ENCODE measurements at places on chromosomes 6 and 20.

DNA sequence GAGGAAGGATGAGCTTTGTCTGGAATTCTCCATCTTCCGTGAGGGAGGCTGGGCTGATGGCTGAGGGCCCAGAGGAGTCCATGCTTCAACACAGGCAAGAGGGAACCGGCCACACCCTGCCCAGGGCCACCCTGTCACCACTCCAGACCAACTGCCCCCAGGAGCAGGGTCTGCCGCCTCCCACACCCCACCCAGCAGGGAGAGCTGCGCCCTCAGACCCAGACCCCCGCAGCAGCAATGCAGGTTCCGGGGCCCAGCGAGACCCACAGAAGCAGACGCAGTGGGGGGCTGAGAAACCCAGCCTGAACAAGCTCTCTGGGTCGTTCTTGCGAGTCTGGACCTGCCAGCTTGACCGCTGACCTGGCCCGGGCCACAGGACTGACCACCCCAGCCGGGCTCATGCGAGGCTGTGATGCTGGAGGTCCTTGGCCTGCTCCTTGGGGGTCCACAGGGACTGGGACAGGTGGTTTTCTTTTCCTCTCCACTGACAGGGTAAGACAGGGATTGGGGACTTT is 25.0 kb downstream of the FRMD1 start:
- DNase-seq = no peak

DNA sequence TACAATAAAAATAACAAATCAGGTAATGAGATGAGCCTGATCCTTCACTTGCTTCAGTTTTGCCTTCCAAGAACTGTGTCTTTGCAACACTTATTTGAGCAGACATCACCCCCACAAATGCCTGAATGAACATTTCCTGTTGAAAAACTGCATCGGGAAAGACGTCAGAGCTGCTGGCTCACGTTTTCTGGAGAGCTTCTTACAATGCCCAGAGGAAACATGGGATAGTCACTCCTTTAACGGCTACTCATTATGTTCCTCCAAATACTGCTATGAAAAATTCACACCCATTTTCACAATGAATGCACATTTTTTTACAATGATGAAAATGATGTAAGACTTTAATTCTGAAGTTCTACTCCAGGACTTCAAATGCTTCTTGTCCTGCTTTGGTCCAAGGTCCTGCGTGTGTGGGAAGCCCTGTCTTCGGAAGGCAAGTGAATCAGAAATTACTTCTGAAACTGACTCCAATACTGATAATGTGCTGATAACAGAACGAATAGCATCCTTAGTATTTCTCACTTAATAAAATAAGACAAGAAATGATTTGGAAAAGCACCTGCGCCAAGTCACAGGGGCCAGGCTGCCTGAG is 238.0 kb downstream of the ANKRD60 start:
- DNase-seq = no peak

- no peak for DNase-seq
Observed at GRCh38 chr20:4606051-4606450, 115.7 kb upstream of the PRND start.

DNA sequence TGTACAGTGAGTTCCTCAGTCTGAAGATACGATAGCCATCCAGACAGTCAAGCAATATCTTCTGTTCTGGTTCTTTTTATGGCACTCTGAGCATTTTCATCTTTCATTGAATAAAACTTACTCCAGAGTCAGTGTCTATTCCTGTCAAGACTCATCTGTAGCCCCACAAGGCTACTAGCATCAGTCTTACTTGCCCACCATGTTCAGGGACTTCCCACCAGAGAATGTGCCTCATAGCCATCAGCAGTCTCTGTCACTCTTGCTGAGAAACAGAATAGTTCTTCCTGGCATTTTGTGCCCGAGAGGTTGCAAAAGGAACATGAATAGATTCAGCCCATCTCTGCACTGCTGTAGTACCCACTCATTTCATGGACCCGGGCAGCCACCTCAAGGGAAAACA is 12.7 kb upstream of the DCBLD1 start:
- no peak for DNase-seq

DNA sequence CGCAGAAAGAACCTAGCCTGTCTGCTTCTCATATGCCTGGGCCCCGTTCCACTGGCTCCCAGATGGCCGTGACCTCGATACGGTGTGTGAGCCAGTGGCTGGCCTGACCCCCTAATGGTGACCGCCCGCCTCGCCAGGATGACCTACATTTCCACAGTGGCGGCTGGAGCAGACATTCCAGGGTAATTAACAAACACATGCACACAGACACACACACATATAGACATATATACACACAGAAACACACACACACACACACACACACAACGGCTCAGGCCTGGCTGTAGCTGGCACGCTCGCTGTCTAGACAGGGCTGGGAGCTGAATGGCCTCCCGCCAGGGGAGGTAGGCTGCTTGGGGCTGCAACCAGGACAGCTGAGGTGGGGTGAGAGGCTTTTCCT is 227.1 kb downstream of the ANKRD60 start:
- peak; percentile 29 for DNase-seq

GRCh38 chr20:20668639-20669038 is 43.8 kb downstream of the RALGAPA2 start:
- DNase-seq = no peak

DNA sequence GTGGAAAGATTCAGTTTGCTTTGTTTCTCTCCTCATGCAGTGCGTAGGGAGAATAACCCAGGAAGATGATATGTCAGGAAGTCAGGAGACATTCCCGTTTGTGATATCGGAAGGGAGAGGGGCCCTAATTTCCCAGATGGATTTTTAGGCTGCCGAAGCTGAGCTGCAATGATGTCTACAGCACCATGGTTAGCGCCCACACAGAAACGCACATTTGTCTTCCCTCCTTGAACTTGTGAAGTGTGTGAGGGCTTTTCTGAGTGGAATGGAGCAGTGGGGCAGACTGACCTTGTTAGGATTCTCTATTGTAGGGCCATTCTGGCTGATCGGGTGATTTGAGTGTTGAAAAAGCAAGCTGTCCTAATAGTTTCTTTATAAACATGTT is 191.3 kb upstream of the ARG1 start:
- no peak for DNase-seq

DNA sequence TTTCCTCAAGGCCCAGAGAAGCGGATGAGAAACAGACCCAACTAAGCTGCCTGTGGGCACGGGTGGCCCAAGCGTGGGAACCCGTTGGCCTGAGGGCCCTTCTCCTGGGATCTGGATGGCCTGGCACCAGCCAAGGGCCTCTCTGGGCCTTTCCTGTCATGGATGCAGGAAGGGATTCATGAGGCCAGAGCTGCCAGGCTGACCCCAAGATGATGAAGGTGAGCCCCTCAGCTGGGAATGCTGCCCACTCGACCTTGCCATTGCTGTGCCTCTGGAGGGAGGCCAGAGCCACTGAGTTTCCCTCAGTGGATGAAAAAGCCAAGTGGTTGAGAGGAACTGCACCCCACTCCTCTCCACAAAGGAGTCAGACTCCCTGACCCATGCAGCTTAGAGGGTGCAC is 171.2 kb downstream of the VEGFA start:
- DNase-seq = no peak

GRCh38 chr6:159116343-159116742 is 52.9 kb upstream of the FNDC1 start:
- DNase-seq = no peak

DNA sequence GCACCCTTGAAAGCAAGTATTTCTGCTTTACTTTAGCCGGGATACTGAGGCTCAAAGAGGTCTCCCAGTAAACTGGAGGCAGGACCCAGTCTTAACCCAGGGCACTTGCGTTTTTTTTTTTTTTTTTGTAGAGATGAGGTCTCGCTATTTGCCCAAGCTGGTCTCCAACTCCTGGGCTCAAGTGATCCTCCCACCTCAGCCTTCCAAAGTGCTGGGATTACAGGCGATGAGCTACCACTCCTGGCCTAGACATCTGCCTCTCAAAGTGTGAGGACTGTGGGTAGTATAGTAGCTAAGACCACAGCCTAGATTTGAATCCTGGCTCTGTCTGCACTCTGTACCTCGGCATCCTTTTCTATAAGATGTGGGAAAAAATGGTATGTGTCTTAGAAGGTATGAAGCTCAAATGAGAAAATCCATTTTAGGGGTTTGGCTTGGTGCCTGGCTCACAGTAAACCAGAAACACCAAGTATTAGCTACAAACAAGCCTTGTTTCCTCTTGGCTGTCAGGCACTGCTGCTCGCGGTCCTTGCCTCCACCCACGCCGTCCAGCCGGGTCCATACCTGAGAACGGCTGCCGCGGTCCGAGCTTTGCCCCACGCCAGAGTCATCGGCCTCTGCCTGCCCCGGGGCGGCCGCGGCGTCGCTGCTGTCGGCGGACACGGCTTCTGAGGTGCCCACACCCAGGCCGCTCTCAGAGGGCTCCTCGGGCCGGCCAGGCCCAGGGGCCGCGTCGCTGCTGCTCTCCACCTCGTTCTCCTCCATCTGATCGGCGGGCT is 1.2 kb downstream of the ZNF335 start:
- DNase-seq = peak; percentile 18

DNA sequence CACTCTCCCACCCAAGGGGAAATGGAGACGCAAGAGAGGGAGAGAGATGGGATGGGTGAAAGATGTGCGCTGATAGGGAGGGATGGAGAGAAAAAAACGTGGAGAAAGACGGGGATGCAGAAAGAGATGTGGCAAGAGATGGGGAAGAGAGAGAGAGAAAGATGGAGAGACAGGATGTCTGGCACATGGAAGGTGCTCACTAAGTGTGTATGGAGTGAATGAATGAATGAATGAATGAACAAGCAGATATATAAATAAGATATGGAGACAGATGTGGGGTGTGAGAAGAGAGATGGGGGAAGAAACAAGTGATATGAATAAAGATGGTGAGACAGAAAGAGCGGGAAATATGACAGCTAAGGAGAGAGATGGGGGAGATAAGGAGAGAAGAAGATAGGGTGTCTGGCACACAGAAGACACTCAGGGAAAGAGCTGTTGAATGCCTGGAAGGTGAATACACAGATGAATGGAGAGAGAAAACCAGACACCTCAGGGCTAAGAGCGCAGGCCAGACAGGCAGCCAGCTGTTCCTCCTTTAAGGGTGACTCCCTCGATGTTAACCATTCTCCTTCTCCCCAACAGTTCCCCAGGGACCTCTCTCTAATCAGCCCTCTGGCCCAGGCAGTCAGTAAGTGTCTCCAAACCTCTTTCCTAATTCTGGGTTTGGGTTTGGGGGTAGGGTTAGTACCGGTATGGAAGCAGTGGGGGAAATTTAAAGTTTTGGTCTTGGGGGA is 754 bp downstream of the TNF start:
- no peak for DNase-seq

GRCh38 chr6:129206821-129207220 is 323.9 kb downstream of the LAMA2 start:
- DNase-seq = no peak

DNA sequence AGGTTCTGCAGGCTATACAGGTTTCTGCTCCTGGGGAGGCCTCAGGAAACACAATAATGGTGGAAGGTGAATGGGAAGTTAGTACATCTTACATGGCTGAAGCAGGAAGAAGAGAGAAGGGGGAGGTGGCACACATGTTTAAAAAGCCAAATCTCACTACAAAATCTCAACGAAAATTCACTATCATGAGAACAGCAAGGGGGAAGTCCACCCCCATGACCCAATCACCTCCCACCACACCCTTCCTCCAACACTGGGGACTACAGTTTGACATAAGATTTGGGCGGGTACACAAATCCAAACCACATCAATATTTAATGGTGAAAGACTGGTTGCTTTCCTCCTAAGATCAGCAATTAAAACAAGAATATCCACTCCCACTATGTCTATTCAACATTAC is 13.8 kb upstream of the POLR1H start:
- DNase-seq = no peak

GRCh38 chr6:37277001-37277409 is 19.1 kb upstream of the TMEM217 start:
- no peak for DNase-seq

DNA sequence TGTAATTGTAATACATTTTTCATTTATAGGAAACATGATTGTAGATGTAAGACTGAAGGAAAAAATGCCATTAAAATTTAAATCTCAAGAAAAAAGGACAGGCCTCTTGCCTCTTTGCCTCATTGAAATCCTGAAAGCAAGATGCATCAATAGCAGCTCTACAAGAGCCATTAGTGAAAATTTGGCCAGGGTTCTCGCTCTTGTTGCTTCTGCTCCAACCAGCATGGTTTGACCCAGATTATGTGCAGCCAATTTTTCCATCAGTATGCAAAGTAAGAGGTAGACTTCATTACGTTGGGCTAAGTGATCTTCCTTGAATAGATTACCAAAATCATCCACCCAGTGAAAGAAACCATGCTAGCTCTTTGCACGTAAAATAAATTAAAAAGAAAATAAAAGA is 106.6 kb downstream of the SGK1 start:
- no peak for DNase-seq

DNA sequence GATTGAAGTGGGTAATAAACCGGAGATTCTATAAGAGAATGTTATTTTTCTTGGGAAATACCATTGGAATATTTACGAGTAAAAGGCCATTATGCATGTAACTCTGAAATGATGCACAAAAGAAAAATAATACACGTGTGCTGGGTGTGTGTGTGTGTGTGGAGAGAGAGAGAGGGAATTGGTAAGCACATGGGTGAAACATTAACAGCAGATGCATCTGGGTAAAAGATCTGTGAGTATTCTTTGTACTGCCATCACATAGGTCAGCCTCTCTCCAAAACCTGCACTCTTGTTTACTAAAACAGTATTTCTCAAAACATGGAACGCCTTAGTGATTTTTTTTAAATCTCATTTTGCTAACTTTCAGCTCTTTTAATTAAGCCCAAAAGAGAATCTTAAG is 28.9 kb downstream of the EYA2 start:
- DNase-seq = no peak

DNA sequence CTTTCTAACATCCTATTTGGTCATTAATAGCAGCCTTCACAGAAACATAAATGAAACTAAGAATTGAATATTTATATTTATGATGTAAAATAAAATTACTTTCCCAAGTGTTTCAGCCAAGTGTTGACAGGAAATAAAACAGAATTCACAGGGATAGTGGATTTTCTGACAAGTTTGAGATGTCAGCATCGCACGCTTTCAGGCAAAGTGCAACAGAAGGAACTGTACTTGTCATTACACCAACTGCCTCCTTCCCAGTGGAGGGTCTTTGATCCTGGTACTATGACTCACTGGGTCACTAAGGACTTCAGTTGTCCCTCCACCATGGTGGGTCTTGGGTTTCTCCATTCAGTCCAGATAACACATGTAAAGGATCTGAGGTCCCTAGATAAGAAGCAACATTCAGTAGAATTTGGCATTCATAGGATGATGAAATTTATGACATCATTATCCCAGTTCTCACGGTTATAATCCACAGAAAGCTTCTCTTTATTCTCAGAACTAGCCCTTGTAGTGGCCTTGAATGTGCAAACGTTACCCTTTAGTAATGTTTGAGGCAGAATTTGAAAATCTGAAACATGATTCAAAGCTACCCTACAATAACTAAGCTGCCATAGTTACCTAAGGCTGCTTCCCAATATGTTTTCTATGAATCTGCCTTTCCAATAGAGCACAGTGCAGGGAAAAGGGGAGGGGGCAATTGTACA is 3.8 kb upstream of the TNFAIP3 start:
- no peak for DNase-seq
